Lung microvascular endothelial cell (primary cell): ENCODE measurements at places on chromosomes 2 and 18. TPM values are rescaled to one million over a fixed set of nuclear protein-coding genes. Genes with fewer than 3 reads are reported as not detected.

DNA sequence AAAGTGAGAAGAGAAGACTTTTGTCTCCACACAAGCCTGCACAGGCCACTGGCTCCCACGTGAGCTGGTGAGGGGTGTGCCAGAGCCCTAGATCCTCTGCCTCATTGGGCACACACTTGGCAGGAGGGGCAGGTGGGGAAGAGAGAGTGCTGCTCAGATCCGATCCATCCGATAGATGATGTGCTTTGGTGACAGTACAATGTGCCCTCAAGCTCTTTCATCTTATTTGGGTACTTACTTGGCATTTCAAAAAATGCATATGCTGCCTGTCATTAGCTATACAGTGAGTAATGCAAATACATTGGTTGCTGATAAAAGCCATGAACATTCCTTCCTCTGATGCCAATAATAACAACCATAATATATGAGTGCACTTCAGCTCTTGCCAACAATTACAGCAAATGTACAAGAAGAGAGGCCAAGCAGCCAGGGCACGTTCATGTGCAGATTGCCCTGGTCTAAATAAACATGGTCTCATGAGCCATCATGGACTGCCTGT, 255.3 kb downstream of the VAPA start:
- peak; percentile 85 for DNase-seq

GRCh38 chr2:172048508-172049503, 36.5 kb upstream of the DLX1 start:
- DNase-seq, result no peak

GRCh38 chr18:70036771-70037347, 89.2 kb upstream of the CD226 start:
- DNase-seq, result no peak

DNA sequence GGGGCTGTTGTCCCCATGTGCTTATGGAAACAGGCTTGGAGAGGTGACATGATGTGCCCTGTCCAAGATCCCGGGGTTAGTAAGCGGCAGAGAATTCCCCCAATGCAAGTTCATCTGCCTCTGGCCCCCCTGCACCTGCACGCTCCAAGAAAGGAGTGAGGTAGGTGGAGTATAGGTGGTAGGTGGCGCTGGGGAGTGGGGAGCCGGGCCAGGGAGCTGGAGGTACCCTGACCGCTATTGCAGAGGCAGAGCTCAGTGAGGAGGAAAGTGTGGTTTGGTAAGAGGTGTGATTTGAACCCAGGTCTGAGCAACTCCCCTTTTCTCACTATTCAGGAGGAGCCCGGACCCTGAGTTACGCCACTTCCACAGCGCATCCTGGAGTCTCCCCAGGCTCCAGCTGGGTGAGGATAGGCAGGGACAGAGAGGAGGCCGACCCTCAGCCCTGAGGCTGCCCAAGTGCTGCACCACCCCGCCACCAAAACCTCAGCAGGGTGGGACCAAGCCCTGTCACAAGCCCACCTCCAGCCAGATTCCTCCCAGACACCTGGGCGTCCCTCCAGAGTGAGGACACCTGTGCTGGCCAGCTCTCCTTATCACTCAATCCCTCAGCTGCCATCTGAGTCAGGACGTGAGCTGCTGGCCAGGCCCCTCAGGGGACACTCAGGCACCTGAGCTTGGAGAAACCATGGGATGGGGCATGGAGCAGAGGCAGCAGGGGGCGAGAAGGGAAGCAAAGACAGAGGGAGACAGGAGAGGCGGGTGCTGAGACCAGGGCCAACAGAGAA, 5.6 kb downstream of the HAAO start:
- DNase-seq, result no peak

DNA sequence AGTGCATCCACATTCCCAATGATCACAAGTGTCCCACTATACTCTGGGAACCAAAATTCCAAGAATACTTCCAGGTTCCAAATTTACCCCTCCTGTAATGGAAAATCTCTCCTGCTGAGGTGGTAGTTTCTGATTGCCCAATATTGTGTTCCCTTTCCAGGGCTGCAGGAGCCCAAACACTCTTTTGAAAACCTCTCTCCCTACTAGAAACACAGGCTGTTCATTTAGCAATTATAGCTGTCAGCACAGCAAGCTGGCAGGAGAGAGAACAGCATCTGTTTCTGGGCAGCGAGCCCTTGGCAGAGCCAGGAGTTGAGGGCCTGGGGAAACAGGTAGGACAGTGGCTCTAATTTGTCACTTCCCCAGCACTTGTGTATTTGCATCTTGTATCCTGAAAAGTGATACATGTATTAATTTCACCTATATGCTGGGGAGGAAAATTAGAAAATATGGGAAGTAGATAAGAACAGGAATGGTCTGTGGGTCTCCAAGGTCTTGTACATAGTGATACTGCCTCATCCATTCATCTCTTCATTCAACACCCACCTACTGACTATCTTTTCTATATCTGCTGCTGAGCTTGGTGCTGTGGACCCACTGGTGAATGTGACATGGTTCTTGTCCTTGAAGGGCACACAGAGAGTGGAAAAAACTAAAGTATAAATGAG, 16.9 kb upstream of the PAIP2B start:
- no peak for DNase-seq

GRCh38 chr2:96801786-96802595, 14.1 kb upstream of the CNNM3 start:
- DNase-seq, result no peak

GRCh38 chr2:207831584-207832248, 62.0 kb upstream of the FZD5 start:
- no peak for DNase-seq

- no peak for DNase-seq
Measured at GRCh38 chr2:114248648-114249047, 193.8 kb upstream of the DPP10 start.

DNA sequence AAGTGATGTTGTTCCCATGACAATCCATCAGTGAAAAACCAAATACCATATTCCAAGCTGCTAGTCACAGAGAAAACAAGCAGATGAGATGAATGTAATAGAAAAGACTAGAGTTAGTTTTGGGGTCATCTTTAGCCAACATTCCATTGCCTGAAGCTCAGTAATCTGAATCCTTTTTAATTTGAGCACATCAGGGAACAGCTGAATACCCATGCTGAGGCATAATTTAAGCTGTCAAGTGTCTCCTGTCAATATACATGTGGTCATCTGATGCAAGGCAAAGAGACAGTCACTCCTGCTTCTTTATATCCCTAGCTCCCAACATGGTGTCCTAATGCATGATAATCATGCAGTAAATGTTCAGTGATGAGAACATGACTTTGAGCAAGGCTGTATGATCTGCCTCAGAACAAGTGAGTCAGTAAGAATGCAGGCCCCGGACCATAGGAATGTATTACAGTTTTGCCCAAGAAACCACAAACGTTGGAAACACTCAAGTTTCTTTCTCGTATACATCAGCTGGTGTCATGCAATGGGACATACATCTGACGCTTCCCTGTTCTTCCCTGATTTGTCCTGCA, 48.0 kb downstream of the CDK15 start:
- DNase-seq, result peak; percentile 22

DNA sequence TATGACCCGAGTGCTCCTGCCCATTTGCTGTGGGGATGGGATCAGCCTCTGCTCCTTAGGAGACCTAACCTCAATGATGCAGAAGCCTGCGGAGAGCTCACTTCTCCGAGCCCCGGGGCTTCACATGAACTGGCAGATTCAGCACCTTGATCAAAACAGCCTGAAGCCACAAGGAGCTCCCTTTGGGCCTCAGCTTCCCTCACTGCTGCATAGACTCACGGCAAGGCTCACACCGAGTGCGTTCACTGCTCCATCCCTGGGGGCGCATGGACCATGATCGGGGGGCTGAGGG, 33.0 kb downstream of the CRACDL start:
- no peak for DNase-seq

DNA sequence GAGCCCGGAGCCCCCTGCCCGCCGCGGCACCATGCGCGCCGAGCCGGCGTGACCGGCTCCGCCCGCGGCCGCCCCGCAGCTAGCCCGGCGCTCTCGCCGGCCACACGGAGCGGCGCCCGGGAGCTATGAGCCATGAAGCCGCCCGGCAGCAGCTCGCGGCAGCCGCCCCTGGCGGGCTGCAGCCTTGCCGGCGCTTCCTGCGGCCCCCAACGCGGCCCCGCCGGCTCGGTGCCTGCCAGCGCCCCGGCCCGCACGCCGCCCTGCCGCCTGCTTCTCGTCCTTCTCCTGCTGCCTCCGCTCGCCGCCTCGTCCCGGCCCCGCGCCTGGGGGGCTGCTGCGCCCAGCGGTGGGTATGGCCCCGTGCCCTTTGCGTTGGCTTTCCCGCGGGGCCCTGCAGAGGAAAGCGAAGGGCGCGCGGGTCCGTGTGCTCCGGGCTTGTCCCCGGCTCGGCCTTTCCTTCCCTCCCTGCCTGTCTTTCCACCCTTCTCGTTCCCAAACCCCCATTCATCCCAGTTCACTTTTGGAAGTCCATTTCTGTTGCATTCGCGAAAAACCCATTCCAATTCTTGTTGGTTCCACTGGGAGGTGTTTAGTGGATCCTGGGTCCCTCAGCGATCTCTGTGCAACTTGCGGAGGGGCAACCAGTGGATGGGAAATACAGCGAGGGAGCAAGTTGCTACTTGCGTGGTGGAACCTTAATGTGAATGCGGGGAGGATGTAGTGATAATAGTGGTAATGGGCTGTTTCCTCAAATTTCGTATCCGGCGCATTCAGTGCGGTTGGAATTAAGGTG, 599 bp downstream of the ADAM23 start:
- peak; percentile 27 for DNase-seq

DNA sequence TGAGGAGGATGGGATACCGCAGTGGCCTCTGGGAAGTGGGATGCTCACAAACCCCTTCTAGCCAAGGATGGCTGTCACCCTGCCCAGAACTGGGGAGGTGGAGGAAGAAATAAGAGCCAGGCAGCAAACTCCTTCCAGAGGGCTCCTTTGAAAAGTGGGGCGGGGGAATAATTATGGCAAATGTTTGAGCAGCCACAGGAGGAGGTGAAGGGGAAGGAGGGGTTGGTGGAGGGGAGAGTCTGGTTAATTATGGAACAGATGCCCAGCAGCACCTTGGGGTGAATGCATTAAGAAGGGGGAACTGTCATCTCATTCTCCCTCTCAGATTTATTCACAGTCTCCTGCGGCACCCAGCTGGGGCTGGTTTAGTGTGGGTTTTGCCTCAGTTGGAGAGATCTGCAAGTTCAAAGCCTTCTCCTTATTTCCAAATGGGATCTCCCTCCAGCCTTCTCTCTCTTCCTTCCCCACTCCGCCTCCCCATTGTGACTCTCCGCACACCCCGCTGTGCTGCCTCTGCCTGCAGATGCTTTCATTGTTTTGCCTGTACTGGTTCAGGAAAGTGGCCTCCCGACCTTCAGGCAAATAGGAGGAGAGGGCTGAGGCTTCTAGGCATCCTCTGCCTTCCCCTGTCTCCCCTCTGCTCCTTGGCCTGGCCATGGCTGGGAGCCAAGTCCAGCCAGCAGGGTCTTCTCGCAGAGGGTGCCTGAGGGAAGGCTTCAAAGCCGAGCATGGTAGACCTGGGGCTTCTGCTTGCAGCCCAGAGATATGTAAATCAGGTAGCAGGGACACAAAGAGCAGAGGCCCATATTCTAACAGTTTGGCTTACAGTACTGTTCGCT, 457.2 kb upstream of the MEX3C start:
- DNase-seq, result no peak

- no peak for DNase-seq
Measured at GRCh38 chr18:12085786-12086185, 7.9 kb upstream of the ANKRD62 start.

DNA sequence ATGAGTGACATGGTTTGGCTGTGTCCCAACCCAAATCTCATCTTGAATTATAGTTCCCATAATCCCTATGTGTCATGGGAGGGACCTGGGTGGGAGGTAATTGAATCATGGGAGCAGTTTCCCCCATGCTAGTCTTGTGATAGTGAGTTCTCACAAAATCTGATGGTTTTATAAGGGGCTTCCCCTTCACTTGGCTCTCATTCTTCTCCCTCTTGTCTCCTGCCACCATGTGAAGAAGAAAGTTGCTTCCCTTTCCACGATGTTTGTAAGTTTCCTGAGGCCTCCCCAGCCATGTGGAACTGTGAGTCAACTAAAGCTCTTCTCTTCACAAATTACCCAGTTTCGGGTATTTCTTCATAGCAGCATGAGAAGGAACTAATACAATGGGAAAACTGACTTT, 14.0 kb downstream of the DNAH7 start:
- DNase-seq, result no peak

DNA sequence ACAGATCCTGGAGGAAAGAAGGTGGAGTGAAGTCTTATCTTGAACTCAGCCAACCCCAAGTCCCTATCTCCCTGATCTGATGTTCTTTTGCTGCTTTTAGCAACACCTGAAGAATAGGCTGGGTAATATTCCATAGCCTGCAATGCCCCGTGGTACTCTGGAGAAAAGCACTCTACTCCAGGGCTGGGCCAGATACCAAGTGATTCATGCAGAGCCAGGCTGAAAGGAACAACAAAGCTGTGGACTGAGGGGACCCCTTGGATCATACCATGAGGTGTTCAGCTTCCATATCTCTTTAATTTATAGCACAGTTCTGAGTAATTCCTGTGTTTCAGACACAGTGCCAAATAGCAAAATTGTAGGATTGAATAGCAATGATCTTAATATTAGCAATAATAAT, 130.6 kb downstream of the NXPH2 start:
- DNase-seq, result no peak

- DNase-seq, result no peak
Measured at GRCh38 chr2:45918463-45919159, 267.1 kb downstream of the PRKCE start.

DNA sequence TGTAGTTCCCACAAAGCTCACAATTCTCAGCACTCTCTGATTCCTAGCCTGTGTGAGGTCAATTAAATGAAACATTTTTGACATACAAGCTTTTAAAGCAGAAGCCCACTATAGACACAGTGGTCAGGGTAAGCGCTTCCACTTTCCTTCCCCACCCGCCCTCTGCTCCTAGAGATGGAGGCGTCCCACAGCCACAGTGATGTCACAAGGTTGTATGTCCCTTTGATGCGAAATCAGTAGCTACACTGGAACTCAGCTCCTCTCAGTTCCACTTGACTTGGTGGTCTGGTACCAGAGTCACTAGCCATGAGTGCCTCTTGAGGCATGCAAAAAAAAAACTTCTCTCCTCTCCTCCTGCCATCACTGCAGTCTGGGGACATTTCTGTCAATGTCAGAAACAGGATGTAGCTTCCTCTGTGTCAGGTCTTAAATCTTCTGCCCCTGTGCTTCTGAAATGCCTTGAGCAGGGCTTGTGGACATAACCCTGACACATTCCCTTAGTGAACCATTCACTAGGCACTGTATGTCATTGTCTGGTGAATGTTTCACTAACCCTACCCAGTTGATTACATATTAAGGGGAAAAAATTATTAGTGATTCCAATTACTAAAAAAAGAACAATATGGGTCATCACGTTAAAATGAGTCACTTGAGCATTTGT, 7.8 kb downstream of the SULT1C4 start:
- DNase-seq, result no peak

LRRTM1 gene
- total RNA-seq, result not detected in 2 replicates

SERPINB3 gene
- not detected in 2 replicates for total RNA-seq

PIKFYVE gene
- total RNA-seq, result 17.9 and 21.6 TPM in 2 replicates

GRHL1 gene
- 0.22 and 0.40 TPM in 2 replicates for total RNA-seq

TTLL4 gene
- 4.1 and 5.8 TPM in 2 replicates for total RNA-seq

PRSS56 gene
- not detected in 2 replicates for total RNA-seq

MOGAT1 gene
- total RNA-seq, result not detected in 2 replicates

INHA gene
- not detected in 2 replicates for total RNA-seq

BOLA3 gene
- total RNA-seq, result 15.1 and 16.1 TPM in 2 replicates

CELF4 gene
- not detected in 2 replicates for total RNA-seq

BOK gene
- total RNA-seq, result 37.7 and 113 TPM in 2 replicates

RUFY4 gene
- total RNA-seq, result not detected in 2 replicates
